HCT116 (cell line): ENCODE measurements at places on chromosomes 16 and 17.

DNA sequence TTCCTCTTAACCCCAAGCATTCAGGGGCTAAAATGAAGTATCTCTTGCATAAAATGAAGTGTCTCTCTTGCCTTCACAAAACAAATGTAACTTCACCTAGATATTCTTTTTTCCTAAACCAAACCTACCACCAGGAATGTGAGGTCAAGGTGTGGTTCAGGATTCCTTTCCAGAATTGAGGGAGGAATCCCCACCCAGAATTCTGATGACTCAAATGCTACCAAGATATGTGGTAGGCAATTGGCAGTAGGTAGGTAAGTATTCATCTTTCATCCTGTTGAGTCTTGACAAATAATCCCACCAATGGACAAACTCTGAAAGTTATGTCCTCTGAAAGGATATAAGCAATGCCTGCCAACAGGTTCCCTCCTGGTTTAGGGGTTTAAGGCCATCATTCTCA lies 26.2 kb downstream of the TRIM16 start:
- DNase-seq, result peak; percentile 57

GRCh38 chr17:51142597-51142996 lies 10.8 kb upstream of the NME1 start:
- DNase-seq, result no peak

DNA sequence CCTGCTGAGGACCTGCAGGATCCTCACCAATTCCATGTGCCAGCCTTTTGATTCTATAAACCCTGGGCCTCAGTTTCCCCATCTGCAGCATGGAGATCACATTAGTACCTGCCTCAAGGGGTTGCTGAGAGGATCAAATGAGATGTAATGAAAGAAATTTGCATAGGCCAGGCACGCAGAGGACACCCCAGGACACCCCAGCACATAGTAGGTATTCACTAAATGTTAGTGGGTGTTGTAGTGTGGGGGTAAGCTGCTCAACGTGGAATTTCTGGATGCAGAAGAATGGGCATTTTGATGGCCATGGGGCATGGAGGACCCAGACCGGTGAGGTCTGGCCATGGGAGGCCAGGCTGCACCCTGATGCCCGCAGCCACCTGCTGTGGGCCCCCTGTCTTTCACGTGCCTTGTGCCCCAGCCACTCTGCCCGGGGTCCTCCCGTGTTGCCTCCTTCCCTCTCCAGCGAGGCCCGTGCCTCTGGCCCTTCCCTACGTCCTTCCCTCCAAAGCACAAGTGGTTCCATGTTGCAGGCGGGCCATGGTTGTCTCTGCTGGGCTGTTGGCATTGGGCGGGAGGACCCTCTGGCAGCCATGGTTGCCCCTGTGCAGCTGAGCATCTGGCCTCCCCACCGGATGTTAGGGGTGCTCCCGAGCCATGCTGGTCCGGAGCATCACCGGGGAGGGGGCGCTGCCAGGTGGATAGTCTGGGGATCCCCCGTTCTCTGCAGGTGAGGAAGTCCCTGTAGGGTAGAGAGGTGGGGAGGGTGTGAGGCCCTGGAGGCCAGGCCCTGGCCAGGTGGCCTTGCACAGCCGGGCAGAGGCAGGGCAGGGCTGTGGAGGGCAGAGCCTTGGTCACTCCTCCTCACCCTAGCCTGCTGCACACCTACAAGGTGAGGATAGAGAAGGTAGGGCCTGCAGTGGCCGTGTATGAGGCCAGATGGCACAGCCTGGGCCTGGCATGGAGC lies 8.6 kb downstream of the MAP2K3 start:
- DNase-seq, result no peak

DNA sequence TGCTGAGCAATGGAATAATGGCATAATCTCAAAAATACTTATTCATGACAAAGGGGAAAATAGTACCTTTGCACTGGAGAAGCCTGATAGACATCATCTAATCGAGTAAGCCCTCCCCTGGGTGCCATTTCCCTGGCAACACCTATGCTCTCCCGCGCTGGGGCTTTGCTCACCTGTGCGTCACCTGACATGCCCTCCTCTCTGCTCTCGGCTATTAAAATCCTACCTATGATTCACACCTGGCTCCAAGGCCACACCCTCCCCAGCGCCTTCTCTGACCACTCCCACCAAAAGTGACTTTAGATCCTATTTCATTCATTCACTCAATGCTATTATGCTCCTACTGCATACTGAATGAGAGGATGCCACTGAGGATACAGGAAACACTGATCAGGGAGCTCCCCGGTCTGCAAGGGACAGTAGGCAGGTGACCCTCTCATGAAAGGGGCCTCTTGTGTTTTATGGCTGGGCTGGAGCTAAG lies 83.9 kb downstream of the NT5M start:
- peak; percentile 48 for DNase-seq

DNA sequence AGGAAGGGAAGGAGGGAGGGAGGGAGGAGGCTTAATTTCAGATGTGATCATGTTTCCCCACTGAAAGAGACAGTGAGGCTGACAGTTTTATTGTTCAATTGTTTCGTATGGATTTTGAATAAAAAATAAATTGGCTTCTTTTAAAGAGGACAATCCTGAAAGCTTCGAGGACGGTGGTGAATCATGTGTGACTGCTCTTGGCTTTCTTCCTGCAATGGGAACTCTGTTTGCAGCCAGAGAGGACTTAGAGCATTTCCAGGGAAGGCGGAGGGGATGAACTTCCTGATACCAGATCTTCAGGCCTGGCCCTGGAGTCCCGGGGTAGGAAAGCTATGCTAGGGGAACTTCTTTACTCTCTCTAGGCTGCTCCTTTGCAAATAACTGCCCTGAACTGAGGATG lies 72.8 kb upstream of the C16orf82 start:
- DNase-seq, result no peak
